Inflammatory macrophage treated with lipopolysaccharide for 4 hours (primary cell): ENCODE measurements at places on chromosomes 12 and 14.

- no peak for DNase-seq
These were observed 2.8 kb upstream of the PLEKHH1 start for GRCh38 chr14:67529947-67530935.

DNA sequence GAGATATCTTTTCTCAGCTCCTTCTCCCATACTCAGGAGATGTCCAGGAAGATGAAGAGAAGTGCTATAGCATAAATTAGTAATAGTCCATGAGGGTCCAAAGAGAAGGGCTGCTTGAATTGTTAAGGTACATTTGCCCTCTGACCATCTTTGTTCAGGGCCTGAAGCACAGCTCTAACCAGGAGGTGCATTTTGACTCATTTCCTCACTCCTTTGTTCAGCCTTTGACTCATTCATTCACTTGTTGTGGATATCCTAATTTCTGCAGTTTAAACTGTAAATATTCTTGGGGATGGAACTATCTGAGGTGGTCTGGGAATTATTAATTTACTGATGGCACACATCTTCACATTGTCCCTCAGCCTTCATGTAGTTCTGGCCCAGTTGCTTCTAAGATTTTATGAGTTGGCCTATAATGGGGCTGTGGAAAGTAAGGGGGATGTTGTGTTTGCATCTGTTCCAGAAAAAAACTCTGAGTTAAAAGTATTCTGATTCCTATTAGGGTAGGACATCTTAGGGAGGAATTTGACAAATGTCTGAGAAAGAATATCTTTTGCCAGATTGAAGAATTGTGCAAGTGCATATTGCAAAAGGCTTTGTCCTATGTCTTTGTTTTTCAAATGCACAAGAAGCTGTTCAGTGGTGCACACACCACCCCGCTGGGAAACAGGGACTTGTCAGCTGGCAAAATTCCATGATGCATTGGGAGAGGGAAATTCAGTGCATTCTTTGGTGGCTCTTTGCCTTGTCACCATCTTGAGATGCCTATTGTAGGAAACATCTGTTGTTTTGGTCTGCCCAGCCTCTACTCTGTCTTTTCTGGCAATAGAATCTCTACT is 22.1 kb downstream of the SMOC1 start:
- no peak for DNase-seq

GRCh38 chr14:48568688-48569087 is 893.3 kb upstream of the MDGA2 start:
- no peak for DNase-seq

GRCh38 chr14:92781350-92781749 is 12.8 kb upstream of the GOLGA5 start:
- DNase-seq: no peak

DNA sequence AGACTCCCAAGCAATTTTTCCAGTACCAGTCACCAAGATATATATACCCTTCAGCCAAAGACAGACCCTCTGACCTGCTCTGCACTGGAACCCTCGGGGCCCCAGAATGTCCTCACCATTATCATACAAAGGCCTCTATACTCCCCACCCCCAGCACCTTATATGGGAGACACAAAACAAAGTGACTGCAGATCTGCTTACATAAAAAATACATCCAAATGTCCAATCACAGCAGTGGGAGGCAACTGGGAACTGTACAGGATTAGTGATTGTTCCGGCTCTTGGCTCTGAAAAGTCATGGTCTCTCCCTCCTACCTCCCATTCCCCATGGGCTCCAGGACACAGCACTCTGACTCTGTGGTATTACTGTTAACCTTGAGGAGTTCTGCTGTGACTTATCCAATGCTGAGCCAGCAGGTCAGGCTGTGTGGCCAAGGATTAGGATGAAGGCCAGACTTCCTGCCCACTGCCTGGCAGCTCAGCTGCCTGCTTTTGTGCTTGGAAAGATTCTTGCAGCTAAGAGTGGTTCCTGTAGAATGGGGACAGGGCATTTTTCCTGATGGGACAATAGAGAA is 13.7 kb downstream of the OXA1L start:
- DNase-seq: no peak

GRCh38 chr14:52575858-52576257 is 23.2 kb downstream of the GPR137C start:
- DNase-seq: no peak

GRCh38 chr12:76883151-76883550 is 4.3 kb upstream of the CSRP2 start:
- no peak for DNase-seq

- DNase-seq: no peak
These were observed 5.2 kb downstream of the DCN start for GRCh38 chr12:91177381-91177780.

- peak; percentile 83 for DNase-seq
These were observed 7.6 kb upstream of the EXD2 start for GRCh38 chr14:69183735-69184134.

- DNase-seq: peak; percentile 42
These were observed 1.3 kb downstream of the TRAF3 start for GRCh38 chr14:102778338-102779083.

DNA sequence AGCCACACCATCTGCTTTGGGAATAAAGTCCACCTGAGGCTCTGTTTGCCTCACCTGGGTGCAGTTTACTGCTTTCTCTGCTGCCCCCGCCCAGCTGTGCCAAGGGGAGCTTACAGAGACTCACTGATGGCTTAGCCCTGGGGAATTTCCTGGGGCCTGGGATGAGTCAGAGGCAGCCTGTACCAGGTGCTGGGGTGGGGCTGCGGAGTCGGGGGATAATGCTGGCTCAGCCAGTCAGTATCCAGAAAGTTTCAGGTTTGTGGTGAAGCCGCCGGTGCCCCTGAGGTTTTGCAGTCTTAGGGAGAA is 22.3 kb downstream of the PLEKHG3 start:
- no peak for DNase-seq

GRCh38 chr14:51341338-51341737 is 101.3 kb downstream of the TMX1 start:
- DNase-seq: no peak

DNA sequence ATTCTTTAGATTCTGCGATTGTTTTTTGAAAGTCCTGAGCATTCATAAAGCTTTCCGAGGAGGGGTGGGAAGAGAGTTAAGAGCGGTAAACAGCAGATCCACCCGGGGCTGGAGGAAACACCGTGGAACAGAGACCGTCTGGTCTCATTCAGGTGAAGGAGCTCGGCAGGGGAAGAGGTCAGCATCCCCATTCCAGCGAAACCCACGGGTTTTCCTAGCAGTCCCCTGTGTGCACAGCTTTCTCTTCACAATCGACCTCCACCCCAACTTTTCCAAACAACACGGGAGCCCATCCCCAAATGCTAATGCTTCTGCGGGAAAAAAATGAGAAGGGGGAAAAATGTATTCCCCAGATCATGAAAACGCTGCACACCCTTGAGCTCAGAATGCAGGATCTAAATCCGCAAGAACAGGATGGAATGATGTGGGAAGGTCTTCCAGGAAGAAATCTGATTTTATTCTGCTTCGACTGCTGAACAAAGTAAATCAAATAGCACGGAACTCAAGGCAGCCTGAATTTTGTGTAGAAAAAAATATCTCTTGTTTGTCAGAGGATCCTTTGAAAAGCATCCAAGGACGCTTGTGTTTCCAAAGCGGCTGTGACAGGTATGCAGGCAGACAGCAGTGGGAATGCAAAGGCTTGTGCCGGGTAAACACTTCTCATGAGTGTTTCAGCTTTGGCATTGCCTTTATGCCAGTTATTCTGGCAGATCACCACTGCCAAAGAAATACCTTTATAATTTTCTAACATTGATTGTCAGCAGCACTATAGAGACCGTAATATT is 128.8 kb downstream of the NDUFA12 start:
- no peak for DNase-seq

DNA sequence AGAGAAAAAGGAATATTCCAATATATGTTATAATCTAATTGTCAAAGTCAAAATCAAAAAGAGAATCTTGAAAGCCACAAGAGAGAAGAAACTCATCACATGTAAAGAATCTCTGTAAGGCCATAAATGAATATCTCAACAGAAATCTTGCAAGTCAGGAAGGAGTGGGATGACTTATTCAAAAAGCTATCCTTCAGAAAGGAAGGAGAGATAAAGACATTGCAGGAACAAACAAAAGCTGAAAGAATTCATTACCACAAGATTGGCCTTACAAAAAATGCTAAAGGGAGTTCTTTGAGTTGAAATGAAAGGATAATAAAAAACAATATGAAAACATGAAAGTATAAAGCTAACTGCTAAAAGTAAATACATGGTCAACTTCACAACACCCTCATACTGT is 286.8 kb downstream of the LRIG3 start:
- DNase-seq: no peak

- no peak for DNase-seq
These were observed 75.5 kb upstream of the LRIG3 start for GRCh38 chr12:58995666-58996363.

GRCh38 chr14:80762641-80763228 is 178.8 kb downstream of the CEP128 start:
- no peak for DNase-seq

DNA sequence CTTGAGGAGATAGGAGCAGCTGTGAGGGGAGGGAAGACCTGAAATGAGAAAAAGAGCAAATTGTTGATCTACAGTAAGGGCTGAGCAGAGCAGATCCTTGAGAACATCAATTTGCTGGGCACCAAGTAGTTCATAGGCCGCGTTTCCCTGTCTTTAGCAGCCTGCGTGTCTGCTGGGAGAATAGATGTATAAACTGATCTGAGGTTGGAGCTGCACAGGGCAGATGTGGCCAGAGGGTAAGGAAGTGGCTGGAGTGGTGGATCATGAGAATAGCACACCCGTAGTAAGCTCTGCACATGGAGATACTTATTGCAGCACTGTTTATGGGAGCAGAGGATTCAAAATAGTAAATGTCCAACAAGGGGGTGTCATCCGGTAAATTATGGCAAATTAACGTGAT is 44.4 kb downstream of the NTF3 start:
- no peak for DNase-seq

GRCh38 chr12:123840765-123841425 is 78.8 kb downstream of the DNAH10 start:
- no peak for DNase-seq

- DNase-seq: no peak
These were observed 241.9 kb downstream of the PPFIA2 start for GRCh38 chr12:81517296-81517695.

- peak; percentile 38 for DNase-seq
These were observed 50.3 kb downstream of the DAO start for GRCh38 chr12:108930155-108930554.

GRCh38 chr12:25382311-25383106 is 131.8 kb upstream of the KRAS start:
- no peak for DNase-seq

- no peak for DNase-seq
These were observed 948.2 kb downstream of the GALC start for GRCh38 chr14:87044807-87045206.

DNA sequence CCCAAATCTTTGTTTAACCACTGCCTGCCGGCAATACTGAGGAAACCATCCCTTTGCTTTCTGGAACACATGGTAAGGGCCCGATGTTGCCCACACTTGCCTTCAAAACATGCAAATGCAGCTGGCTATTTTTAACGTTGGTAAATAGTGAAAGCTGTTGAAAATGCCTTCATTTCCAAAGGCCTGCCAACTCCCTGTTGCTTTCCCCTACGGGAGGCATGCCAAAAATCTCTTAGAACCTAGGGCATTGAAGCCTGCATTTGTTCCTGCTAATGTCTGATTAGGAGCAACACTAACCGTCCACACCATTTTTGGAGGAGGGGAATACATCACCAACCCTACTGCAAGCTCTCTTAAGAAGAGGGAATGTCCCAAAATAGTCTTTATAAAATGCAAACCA is 152.6 kb upstream of the NOS1 start:
- no peak for DNase-seq

DNA sequence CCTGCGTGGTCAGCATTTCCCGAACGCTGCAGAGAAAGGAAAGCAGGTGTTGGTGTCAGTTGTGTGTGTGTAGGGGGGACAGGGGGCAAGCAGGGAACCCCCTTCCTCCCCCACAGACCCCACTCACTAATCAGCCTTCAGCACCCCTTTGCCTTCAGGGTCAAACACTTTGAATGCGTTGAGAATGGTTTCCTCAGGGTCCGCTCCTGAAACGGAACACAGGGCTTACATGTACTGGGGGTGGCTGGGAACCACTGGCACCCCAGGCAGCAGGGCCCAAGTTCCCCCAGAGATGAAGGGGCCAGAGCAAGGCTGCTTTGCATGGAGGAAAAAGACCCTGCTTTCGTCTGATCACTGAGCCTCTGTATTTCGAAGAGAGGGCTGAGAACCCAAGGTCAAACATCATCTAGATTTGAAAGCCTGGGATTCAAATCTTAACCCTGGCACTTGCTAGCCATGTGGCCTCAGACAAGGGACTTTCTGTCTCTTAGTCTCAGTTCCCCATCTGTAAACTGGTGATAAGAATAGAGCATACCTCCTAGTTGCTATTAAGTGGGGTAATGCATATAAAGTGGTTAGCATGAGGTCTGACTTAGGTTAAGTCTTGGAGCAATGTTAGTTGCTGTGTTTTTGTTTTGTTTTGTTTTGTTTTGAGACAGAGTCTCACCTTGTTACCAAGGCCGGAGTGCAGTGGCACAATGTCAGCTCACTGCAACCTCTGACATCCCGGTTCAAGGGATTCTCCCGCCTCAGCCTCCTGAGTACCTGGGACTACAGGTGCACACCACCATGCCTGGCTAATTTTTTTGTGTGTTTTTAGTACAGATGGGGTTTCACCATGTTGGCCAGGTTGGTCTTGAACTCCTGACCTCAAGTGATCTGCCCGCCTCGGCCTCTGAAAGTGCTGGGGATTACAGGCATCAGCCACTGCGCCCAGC is 7.0 kb downstream of the MYL2 start:
- DNase-seq: peak; percentile 48

- no peak for DNase-seq
These were observed 2.3 kb downstream of the HOXC12 start for GRCh38 chr12:53956914-53957536.

GRCh38 chr12:8482571-8483061 is 26.9 kb downstream of the CLEC6A start:
- DNase-seq: no peak

GRCh38 chr14:104345621-104346462 is 207.5 kb downstream of the KIF26A start:
- no peak for DNase-seq

DNA sequence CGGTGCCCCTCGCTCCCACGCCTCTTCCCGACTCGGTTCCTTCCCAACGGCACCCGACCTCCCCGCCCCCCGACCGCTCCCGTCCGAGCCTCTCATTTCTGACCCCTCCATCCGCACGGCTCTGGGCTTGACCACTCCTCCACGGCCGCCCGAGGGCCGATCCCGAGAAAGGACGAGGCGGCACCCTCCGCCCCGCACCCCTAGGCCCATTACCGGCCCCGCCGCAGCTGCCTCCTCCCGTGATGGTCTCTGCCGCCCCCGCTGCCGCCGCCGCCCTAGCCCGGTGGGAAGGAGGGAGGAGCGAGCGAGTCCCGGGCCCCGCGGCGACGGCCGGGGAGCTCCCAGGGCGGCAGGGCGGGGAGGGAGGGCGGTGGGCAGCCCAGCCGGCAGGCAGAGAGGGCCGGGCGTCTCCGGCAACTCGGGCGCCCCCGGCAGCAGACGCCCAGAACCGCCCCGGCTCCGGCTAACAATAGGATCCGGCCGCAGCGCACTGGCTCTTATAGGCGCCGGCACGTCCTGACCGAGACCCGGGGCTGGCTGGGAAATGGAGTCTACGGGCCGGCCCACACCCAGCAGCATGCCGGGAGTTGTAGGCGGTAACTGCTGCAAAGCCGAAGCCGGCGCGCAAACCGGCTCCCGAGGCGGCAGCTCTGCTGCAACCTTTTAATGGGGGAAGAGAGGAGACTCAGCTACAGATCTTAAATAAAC is at the start of gene CSRNP2:
Gene CSRNP2, minus strand, starts transcription at position 471 of the 708 bp plus-strand sequence. CDS start 7,035 bp downstream, outside the sequence.
- peak; percentile 96 for DNase-seq
